ENCODE measurements at places on chromosomes 12 and 14. TPM values are rescaled to one million over a fixed set of nuclear protein-coding genes. Genes with fewer than 3 reads are reported as not detected.

- no peak for DNase-seq
Observed at GRCh38 chr12:92068459-92068858, 77.2 kb downstream of the BTG1 start.

GRCh38 chr12:100208834-100209233 is 8.2 kb downstream of the ACTR6 start:
- DNase-seq = no peak

Gene SRRM4
- total RNA-seq = not detected

DNA sequence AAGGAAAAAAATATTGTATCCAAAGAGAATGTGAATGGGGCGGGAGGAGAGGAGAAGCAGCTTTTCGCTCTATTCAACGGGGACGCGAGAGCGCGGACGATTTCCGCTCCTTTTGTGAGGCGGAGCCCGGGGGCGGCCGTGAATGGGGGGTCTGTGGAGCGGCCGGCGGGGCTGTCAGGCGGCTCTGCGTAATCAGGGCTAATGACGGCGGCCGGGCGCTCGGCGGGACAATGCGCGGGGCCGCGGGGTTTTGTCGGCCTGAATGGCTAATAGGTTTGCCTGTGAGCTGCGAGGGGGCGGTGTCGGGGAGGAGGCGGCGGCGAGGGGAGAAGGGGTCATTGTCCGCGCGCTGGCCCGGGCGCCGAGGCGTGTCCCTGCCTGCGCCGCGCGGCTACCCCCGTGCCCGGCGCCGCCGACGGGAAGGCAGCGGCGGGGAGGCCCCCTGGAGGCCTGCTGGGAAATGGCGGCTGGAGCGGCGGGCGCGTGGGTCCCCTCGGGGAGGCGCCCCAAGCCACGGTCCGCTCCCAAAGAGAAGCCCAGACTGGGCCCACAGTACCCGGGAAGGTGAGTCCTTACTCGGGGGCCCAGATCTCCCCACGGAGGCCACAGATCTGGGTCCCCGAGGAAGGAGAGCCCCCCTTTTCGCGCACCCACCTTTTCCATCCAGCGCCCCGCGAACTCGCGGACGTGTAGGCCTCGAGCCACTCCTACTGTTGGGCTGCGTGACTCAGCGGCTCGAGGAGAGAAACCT is 6.0 kb downstream of the SIX6 start:
- DNase-seq = peak; percentile 29

GRCh38 chr12:114692186-114693058 is 8.4 kb upstream of the TBX3 start:
- DNase-seq = no peak

Gene FKBP3
- 75.6 TPM for total RNA-seq

Gene PEX5
- 40.3 TPM for total RNA-seq

DNA sequence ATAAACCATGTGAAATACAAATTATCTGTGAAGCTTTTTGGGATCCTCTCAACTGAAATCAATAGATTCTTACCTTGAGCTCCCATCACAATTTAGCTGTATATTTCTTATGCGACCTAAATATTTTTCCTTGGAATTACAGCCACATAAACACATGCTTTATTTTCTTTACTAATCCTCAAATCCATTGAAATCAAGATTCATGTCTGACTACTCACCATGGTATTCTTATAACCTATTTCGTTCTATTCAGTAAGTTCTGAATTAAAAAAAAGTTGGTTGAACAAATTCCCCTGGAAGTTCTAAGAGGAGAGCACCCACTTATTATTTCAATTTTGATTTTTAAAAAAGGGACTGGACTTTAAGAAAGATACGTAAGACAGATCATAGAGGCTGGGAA is 292.1 kb upstream of the ATP2B1 start:
- DNase-seq = no peak

Measured in activated naive CD8-positive, alpha-beta T cell treated with anti-CD3 and anti-CD28 coated beads for 36 hours (primary cell).